CD4-positive, alpha-beta T cell (primary cell): ENCODE measurements at places on chromosomes 16 and 17.

GRCh38 chr17:39239640-39240314 lies 14.0 kb upstream of the STAC2 start:
- peak; percentile 59 for DNase-seq

GRCh38 chr17:39054111-39054645 lies 87.0 kb upstream of the FBXO47 start:
- DNase-seq = no peak

DNA sequence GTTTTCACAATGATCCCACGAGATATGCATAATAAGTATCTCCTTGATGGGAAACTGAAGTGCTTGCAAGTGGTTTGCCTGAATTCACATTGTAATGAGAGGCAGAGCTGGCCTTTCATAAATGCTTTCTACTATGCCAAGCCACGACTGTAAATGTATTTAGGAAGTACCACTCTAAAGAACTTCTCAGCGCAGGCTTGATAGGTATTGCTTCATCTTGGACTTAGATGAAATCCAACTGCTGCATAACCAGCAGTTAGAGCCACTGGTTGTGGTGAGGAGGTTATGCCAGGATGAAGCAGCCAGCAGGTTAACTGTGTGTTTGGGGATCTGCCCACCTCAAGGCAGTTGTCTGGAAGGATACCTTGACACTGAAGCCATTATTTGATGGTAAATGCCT lies 26.8 kb downstream of the MARCHF10 start:
- no peak for DNase-seq

- no peak for DNase-seq
Observed at GRCh38 chr16:89004209-89004831, 27.3 kb upstream of the CBFA2T3 start.

DNA sequence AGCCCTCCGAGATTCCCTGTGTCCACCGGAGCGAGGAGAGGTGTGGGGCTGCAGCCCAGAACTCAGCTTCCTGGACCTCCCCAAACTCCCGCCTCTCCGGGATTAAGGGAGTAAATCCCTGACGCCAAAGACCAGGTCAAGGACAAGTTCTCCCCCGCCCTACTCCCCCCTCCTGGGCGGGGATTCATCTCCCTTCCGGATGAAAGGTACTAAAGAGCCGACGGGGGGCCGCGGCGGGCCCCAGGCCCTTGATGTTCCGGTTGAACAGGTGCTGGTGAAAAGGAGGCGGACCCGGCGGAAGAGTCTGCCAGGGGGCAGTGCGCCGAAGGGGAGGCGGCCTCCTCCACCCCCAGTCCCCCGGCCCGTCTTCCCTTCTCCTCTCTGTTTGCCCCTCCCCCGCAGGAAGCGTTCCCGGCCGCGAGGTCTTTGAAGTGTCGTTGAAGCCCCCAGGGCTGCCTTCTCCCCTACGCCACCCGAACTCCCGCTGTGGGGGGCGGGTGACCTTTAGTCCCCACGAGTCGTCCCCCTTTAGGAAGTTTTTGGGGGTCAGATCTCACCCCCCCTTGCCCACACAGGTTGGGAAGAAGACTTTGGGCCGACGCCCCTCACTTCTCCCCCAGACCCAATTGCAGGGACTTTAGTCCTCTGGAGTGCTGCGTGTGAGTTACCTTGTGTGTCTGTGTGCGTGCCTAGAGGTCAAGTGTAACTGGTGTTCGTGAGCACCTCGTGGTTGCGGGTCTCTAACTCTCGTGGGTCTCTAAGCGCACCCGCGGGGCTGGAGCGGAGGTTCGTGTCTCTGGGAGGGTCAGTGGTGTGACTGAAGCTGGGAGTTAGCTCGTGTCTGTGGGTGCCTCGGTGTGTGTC lies 1.1 kb upstream of the MLLT6 start:
- peak; percentile 69 for DNase-seq

DNA sequence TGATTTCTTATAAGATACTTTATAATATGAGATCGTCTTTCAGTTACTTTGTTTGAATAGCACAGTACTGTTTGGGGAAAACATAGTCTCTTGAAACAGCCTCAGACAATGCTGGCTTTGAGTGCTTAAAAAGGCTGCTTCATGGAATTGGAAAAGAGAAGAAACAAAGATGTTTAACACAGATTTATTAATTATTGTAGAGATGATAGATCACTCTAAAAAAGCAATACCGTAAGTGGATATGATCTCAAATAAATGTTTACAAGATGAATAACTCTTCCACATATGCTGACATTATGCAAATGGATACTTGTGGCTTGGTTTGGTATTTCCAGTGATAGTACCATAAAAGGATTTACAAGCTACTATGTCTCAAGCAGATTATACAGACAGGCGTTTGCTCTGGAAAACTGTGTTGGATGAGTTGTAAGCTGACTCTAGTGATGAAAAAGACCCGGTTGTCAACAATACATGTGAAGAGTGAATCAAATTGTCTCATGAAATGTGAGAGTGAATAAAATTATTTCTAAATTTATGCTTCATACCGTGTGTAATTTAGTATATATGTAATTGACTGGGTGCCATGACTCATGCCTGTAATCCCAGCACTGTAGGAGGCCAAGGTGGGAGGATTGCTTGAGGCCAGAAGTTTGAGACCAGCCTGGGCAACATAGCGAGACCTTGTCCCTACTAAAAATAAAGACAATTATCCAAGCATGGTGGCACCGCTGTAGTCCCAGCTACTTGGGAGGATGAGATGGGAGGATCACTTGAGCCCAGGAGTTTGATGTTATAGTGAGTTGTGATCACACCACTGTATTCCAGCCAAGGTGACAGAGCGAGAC lies 105.4 kb downstream of the FTO start:
- no peak for DNase-seq

DNA sequence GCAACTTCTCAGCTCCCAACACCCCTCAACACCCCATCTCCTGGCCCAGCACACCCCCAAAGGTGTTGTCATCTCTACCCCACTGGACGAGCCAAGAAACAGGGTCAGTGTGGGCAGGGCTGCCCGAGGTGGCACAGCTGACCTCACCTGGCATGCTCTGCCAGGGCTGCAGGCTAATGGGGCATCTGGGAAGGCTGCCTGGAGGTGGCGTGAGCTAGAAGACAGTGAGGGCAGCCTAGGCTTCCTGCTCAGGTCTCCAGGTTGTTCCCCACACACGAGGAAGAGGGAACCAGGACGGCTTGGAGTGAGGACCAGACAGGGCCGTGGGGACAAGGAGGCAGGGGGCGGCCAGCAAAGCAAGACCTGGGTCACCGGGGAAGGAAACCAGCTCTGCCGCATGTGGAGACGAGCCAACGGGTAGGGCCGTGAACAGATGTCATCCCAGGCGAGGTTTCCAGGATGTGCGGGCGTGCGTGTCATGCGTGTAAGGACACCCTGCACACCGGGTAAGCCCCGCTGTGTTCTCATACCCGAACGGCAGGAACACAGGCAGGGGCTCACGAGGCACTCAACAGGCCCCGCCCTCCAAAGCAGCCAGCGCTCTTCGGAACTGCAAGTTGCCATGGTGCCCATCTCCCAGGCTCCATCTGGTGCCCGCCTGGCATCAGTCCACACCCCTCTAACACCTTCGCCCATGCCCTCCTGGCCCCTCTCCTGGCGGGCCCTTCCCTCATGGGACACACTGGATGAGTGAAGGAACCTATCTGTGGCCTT lies 29.6 kb upstream of the PVALEF start:
- DNase-seq = no peak

DNA sequence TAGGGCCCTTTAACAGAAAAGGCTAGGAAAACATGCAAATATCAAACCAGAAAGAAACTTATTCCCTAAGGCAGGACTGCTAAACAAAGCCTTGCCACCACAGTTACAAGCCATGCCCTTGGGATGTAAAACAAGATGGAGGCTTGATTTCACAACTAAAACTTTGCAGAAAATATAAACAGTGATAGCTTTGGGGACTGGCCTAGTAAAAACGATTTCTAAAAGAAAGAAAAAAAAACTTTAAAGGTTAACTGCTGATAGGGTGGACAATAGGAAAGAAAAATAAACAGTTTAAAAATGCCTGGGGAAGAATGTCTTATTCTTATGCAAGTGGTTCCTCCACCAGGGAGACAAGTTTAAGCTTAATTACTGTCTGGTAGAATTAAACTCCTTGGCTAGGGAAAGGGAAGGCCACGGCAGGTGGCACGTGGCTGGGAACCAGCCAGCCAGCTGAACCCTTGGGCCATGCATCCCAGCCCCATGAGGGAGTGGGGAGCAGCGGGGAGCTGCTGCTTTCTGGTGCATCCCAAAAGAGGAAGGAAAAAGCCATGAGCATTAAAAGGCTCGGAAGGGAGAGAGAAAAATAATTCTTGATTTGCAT lies 10.7 kb upstream of the TMC5 start:
- no peak for DNase-seq

- DNase-seq = no peak
Observed at GRCh38 chr16:61362585-61362984, 673.7 kb downstream of the CDH8 start.

DNA sequence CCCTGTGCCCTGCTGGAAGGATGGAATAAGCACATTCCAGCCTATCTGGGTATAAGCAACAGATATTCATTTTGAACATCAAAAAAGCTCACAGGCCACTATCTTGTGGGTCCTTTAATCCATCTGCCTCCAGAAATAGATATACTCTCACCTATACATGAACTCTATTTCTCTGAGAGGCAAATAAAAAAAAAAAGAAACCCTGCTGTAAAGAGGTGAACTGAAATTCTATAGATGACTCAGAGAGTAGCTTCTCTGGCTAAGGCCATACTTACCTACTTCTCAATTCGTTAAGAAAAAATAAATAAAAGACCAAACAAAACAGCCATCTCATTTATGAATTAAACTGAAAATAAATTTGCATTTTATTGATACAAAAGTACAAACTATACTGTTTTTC lies 86.3 kb downstream of the DYNLRB2 start:
- no peak for DNase-seq

DNA sequence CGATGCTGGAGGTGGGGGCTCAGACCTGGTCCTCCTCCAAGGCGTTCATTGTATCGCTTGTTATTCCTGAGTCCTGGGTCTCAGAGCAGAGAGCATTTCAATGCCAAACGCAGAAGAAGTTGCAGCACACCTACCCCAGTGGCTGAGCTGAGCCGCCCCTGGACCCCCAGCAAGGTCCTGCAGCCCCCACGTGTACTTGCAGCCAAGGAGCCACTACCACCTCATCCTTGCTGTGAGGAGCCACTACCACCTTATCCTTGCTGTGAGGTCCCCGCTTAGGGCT lies 13.5 kb downstream of the PLLP start:
- DNase-seq = no peak

GRCh38 chr17:39229274-39229913 lies 3.6 kb upstream of the STAC2 start:
- no peak for DNase-seq

- no peak for DNase-seq
Observed at GRCh38 chr16:11034481-11034931, 90.1 kb downstream of the CLEC16A start.

DNA sequence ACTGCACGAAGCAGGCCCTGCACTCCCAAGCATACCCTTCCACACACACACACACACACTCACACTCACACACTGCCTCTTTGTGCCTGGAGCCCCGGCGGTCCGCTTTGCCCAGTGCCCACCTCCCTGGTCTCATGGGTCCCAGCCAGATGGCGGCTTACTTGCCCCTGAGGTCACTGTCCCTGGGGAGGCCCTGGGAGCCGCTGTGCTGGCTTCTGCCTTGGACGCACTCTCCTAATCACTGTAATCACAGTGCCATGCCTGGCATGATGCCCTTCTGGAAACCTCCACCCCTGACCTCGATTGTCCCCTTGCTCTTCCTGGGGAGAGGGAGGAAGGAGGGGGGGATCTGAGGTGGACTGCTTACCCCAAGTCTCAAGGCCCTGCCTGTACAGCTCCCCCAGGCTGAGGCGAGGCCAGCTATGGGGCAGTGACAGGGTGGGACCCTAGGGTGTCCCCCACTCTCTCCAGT lies 36.0 kb downstream of the ARHGAP23 start:
- DNase-seq = no peak

GRCh38 chr17:79678736-79679255 lies 51.9 kb upstream of the ENPP7 start:
- no peak for DNase-seq

DNA sequence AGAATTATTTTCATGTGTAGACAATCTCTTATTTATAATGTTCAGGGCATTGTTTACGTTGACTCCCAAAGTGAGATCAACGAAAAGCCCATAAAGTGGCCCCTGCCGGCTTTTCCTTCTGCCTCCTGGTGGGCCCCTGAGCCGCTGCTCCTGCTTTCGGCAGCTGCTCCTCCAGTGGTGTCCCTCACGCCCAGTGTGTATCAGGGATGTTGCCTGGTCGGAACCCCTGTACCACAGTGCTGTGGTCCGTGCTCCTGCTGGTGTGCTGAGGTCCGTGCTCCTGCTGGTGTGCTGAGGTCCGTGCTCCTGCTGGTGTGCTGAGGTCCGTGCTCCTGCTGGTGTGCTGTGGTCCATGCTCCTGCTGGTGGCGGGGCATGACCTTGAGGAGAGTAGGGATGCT lies 107.6 kb downstream of the BANP start:
- no peak for DNase-seq

DNA sequence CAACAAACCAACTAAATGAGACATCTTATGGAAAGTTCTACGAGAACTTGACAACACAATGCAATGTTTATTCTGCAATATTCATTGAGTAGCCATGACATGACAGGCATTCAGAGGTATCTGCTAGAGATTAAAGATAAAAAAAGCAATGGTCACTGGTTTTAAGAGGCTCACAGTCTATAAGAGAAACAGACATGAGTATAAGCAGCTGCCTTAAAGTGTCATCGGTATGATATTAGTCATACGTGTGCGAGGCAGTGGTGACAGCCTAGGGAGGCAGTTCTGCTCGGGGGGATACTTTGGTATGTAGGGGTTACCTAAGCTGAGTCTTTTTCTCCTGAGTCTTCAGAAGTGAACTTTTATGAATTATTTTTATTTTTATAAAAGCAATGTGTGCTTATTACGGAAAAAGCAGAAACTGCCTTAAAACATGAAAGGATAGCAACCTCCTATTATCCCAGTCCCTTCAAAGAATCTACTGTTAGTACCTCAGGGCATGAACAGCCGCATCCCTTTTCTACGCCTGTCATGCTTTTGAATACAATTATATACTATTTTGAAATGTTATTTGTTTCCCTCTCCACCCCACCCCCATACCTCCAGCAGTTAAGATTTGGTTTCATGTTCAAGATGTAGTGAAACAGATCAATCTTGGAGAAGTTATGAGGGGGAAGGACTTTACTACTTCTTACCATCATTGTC lies 7.7 kb downstream of the ST6GALNAC1 start:
- no peak for DNase-seq
